ENCODE measurements at places on chromosomes 5 and 9. TPM values are rescaled to one million over a fixed set of nuclear protein-coding genes. Genes with fewer than 3 reads are reported as not detected.

The TRIM7 gene
- 2.1 TPM for polyA plus RNA-seq

The CAVIN4 gene
- polyA plus RNA-seq: not detected

The CCNJL gene
- polyA plus RNA-seq: 2.0 TPM

The TAF11L10 gene
- polyA plus RNA-seq: not detected

The SPINK6 gene
- not detected for polyA plus RNA-seq

The PCDHGA9 gene
- polyA plus RNA-seq: 2.9 TPM

The KIF4B gene
- not detected for polyA plus RNA-seq

The SMIM23 gene
- polyA plus RNA-seq: not detected

The SPOCK1 gene
- polyA plus RNA-seq: 34.6 TPM

The MYOZ3 gene
- 0.16 TPM for polyA plus RNA-seq

All from adrenal gland (tissue), 19 donors.